ENCODE measurements at places on chromosomes 3 and 15.

- DNase-seq = no peak
Observed at GRCh38 chr3:184842433-184842832, 30.5 kb downstream of the VPS8 start.

DNA sequence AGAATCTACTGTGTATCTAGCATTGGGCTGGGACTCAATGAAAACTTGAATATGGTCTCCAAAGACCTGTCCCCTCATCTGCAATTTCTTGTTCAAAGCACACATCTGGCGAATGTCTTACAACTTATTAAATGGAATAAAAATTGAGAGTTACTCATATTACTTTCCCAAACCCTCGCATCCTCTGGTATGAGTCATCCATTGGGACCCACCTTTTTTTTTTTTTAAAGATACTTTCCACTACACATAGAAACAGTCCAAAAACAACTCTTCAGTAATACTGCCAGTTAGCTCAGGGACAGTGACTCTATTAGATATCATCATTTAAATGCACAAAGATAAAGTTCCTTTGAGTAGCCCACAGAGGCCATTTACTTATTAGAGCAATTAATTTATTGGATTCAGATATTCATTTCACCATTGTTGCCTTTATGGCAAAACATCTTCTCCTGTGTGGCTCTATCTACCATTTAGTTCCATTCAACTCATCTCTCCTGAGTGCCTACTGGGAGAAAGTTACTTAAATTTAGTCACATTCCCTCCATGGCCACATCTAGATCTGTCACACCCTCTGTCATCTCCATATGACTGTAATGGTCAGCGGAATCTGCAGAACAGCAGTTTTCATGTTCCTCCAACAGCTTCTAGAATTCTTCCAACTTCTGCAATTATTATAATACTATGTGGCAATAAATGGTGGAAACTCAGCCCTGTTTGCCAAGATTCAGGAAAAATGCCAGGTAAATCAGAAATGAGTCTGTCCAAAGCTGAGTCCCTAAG, 77.9 kb upstream of the ARHGEF3 start:
- no peak for DNase-seq

DNA sequence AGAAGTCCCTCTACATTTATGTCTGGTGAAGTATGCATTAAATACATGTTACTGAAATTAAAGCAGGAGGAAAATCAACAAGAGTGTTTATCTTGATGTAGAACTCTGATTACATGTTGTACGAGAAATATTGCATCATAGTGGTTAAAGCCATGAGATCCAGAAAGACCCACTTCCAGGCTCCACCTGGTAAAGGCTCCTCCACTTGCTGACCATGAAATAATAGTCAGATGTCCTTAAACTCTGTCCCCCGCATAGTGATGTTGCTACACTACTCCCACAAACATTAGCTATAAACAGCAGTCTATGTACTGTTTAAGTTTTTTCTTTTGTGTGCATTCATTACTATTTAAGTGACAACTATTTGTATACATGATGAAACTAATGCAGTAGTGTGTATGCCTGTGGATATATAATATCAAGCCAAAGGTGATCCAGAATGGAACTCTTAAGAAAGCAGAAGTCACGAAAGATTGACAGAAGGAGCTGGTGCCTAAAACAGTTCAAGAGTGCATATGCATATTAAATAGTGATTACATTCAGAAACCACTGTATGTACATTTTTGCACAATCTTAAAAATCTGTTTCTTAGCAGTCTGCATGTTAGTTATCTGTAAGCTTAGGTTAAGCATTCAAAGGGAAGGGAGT, 264.4 kb upstream of the KCNMB2 start:
- DNase-seq = no peak

DNA sequence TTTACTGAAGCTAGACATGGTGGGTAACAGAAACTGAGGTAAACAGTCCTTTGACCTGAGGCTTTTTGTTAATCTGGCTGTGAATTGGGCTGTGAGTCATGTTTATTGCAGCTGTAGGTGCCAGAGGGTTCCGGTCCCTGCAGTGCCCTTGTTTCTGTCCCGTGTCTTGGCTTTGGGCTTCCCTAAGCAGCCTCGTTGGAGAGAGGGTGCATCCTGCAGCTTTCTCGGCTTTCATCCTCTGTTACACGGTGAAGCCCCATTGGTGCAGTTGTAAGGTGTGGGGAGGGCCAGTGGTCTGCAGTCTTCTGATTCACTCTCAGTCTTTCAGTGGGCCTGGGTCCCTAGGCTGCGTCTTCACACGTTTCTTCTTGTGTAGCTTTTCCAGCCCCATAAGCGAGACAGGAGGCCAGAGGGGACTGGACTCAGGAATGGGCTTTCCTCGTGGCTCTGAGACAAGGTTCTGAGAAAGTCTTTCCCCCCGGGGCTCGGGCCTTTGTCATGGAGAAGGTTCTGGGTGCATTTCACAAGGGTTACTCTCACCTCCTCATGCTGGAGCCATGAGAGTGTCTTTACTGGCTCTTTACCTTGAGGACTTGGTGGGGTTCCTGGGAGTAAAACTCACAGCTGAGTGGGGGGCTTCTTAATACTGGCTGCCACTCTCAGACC, 33.1 kb downstream of the ASB7 start:
- no peak for DNase-seq

DNA sequence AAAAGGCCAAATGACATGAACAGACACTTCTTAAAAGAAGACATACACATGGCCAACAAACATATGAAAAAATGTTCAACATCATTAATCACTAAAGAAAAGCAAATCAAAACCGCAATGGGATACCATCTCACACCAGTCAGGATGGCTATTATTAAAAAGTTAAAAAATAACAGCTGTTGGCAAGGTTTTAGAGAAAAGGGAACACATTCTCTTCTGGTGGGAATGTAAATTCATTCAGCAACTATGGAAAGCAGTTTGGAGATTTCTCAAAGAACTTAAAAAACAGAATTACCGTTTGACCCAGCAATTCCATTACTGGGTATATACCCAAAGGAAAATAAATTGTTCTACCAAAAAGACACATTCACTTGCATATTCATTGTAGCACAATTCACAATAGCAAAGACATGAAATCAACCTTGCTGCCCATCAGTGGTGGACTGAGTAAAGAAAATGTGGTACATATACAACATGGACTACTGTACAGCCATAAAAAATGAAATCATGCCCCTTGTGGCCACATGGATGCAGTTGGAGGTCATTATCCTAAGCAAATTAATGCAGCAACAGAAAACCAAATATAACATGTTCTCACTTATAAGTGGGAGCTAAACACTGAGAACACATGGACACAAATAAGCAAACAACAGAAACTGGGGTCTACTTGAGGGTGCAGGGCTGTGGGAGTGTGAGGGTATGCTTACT, 190.7 kb upstream of the MCTP2 start:
- no peak for DNase-seq

GRCh38 chr3:154933581-154933980, 146.5 kb upstream of the MME start:
- no peak for DNase-seq

DNA sequence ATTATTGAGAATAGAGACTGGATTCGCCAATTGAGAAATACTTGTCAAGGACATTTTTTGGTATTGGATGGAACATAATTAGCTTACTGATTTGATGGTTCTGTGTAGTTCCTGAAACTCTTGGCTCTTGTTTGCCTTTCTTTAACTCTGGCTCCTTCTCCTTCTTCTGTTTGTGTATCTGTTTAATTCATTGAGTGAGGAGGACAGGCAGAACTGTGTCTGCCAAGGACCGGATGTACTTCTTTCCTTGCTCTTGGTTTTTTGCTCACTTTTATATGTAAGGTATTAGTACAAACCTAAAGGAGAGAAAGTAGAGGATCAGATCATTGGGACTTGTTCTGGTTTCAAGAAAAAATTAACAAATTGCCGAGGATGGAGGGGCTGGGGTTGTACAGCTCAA, 48.9 kb downstream of the TCF12 start:
- DNase-seq = no peak
